Activated CD8-positive, alpha-beta memory T cell treated with anti-CD3 and anti-CD28 coated beads for 1 hour (primary cell): ENCODE measurements at places on chromosomes 6 and 20.

GRCh38 chr6:29762781-29763214 is 39.6 kb downstream of the HLA-F start:
- no peak for DNase-seq

DNA sequence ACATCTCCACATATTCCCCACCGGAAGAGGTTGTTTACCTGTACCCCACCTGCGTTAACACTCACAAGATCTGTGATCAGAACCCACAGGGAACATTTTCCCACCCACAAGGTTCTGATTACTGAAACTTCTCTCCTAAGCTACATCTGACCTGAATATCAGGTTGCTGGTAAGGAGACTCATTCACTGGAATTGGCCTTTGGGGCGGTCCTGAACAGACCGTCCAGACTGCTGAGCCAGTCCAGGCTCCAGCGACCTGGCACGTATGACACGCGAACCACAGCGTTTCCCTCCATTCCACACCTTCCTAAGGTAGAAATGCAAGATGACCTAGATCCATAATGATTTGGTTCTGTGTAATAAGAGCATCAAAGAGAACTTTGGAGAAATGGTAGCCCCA is 9.8 kb downstream of the VGLL2 start:
- no peak for DNase-seq

DNA sequence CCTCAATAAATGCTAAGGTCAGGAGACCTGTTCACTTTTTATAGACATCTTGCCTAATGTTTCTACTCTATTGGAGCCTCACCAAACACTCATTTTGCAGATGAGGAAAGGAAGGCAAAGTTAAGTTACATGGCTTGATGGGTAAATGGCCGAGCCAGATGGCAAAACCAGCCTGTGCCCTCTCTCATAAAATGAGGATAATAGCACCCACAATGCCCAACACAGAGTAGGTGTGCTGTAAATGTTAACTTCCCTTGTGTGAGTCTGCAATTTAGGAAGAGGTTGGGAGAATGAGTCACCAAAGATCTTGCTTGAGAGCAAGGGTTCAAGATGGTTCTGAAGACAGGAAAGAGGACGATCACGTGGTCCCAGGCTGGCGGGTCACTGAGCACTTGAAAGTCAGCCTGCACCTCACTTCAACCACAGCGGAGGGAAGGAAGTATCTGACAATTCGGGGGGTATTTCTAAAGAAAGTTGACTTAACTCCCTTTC is 3.3 kb downstream of the KCNK5 start:
- no peak for DNase-seq

DNA sequence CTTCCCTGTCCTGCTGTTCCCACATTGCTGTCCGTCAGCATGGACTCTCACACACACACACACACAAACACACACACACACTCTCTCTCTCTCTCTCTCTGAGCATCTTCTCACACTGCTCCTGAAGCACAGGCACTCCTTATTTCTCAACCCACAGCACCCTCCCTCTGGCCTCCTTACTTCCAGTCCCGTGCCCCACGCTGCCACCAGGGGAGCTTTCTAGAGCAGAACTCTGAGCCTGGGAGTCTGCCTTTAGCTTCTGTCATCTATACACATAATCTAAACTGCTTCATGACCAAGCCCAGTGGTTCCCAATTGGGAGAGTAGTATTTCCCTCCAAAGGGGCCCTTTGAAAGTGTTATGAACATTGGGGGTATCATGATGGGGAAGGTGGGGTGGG is 29.1 kb downstream of the HECA start:
- DNase-seq = no peak
